Pancreas (tissue), 10 donors: ENCODE measurements at places on chromosomes 13 and 19. TPM values are rescaled to one million over a fixed set of nuclear protein-coding genes. Genes with fewer than 3 reads are reported as not detected.

- H3K4me3 ChIP-seq: no peak overlapping the region
- H3K27me3 ChIP-seq: no peaks in the 10 kb centered on the region
- DNase-seq: no peak
- no peak overlapping the region for H3K27ac ChIP-seq
- H3K4me1 ChIP-seq: no peaks in the 10 kb centered on the region
- H3K36me3 ChIP-seq: no peaks in the 10 kb centered on the region
Measured at GRCh38 chr19:46287585-46287984, 9.3 kb upstream of the HIF3A start.

DNA sequence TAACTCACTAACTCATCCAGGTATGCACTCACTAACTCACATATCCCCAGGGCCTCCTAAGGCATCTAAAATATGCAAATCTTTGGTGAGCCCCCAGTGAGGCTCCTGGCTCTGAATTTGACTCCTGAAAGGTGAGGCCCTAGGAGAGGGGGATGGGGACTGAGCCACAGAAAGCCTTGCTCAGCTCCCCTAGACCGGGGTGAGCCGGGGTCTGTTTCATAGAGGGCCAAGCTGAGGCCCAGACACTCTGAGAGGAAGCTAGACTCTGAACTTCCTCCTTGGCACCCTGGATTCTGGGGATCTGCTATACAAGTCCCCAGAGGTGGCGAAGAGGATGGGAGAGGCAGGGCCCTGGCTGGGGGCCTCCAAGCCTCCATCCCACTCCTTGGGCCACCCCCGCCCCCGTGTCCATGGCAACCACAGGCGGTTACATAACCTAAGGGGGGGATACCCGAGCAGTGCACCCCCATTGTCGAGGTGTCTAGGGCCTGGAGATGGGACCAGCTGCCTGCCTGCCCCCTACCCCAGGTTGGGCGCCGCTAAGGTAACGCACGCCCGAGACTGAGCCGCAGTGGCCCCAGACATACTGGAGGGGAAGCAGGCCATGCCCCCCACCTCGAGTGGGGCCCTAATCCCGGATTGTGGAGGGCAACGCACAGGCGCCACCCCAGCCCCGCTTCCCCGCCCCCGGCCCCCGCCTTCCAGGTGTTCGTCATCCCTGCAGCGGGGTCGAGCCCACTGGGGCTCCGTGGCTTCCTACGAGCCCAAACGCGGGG lies 646 bp downstream of the ABHD8 start:
- H3K4me3 ChIP-seq: peak overlapping the region; percentile 64
- no peaks in the 10 kb centered on the region for H3K36me3 ChIP-seq
- peak overlapping the region; percentile 55 for H3K27ac ChIP-seq
- peaks cover 15% of the 10 kb centered on the region for H3K4me1 ChIP-seq
- peak; percentile 31 for DNase-seq

DNA sequence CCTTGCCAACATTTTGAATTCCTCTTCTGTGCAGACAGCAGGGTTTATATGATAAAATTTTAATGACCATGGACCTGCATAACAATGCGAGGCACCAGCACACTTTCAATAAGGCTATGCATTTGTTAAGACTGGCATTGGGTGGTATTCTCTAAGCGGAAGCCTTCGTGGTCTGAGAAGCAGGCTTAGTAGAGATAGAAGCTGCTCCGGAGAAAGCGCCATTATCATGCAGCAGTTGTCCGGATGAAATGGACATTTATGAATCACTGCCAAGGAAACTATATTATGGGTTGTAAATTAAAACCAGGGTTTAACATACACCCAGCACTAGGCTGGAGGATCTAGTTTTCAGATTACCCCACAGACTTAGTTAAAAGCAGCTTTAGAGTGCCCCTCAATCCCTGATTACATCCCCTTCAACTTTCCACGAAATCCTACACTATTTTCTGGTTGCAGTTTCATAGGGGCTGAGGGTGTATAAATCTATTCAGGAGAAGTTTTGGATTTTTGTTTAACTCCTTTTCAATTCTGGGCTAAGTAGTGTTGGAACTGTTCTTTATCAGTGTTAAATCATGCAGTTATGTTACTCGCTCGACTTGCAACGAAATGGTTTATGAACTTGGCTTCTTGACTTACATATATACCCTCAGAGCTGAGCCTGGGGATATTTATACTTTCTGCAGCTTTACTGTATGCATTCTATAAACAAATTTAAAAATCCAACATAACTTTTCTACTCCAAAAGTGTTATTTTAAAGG lies 193.3 kb downstream of the PCDH9 start:
- no peak for DNase-seq
- no peak overlapping the region for H3K27ac ChIP-seq
- peaks cover 4% of the 10 kb centered on the region for H3K27me3 ChIP-seq
- H3K36me3 ChIP-seq: no peaks in the 10 kb centered on the region

Gene IZUMO2
- not detected for total RNA-seq

Gene CGB1
- total RNA-seq: not detected

DNA sequence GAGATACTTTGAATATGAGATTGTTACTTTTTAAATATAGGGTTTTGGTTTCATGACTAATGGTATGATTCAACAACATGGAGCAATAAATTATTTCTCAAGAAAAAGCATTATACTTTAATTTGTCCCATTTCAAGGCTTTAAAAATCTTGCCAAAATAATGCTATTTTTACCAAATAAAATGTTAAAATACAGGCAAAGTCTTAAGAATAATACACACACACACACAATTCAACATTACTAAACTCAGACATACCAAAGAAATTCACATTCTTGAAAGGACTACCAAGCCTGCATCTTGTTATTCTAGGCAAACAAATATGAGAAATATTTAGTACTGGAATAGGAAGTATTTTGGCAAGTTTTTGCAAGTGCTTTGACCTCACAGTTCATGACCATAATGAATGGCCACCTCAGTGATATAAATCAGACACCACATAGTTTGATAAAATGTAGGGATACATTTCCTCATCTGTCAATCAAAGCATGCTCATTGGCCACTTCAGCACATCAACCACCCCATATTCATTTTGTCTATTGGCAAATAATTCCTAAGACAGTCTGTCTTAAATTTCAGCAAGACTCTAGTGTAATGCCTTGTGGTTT lies 107.2 kb downstream of the NALCN start:
- no peak for DNase-seq
- no peaks in the 10 kb centered on the region for H3K4me1 ChIP-seq
- H3K27me3 ChIP-seq: no peaks in the 10 kb centered on the region
- no peaks in the 10 kb centered on the region for H3K36me3 ChIP-seq
- no peak overlapping the region for H3K4me3 ChIP-seq
- no peak overlapping the region for H3K27ac ChIP-seq

DNA sequence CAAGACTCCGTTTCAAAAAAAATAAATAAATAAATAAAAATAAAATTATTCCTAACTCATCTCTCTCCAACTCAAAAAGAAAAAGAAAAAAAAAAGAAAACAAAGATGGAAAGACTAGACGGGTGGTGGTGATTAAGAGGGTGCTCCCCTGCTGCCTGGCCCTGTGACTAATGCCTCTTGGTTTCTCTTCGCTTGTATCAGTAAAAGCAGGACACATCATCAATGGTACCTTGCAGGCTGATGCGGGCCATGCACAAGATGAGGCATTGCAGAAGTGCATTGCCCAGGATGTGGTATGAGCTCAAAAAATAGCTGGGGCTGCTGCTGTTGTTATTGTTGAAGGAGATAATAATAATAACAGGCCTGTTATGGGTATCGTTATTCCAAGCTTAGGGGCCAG lies 14.6 kb downstream of the ACER1 start:
- no peak for DNase-seq
- no peaks in the 10 kb centered on the region for H3K27me3 ChIP-seq
- no peak overlapping the region for H3K4me3 ChIP-seq
- H3K4me1 ChIP-seq: no peaks in the 10 kb centered on the region
- no peak overlapping the region for H3K27ac ChIP-seq

Gene RETN
- not detected for total RNA-seq

DNA sequence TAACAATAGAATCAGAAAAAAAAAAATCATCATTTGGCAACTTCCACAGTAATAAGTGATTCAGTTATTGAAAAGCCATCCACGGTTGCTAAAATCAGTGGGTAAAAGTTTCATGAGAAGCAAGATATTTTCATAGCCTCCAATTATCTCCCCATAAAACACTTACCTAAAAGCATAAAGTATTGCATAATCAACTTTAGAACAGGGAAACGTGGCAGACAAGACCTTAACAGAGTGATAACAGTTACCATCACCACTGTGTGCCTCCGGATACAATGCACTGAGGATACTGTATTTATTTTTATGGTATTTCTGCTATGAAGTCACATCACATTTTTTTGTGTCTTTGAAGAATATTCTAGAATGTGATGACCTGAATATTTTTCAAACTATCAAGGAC lies 37.0 kb downstream of the ABCC4 start:
- H3K4me3 ChIP-seq: no peak overlapping the region
- no peaks in the 10 kb centered on the region for H3K36me3 ChIP-seq
- H3K27ac ChIP-seq: no peak overlapping the region
- no peaks in the 10 kb centered on the region for H3K4me1 ChIP-seq

Gene MYO16
- total RNA-seq: 0.28 TPM

Gene ZSCAN4
- not detected for total RNA-seq

Gene PLIN3
- 11.0 TPM for total RNA-seq

Gene ZNF557
- 6.6 TPM for total RNA-seq

DNA sequence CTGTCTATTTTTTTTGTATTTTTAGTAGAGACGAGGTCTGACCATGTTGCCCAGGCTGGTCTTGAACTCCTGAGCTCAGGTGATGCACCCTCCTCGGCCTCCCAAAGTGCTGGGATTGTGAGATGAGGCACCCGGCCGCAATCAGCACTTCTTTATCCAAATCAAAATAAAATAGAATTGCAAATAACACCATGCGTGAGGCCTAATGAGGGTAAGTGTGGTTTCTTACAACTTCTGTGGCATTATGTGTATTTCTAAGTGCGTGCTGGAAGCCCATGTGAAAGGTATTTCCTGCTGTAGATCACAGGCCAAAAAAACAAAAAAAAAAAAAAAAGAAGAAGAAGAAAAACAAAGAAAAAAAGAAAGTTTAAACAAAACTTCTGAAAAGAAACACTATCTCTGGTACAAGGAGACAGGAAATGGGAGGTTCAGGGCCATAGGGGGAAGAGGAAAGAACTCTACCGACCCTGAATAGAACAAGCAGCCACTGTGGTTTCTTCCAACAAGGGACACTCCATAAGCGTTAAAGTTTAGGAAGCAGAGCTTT lies 3.0 kb upstream of the GRAMD1A start:
- peaks cover 22% of the 10 kb centered on the region for H3K4me1 ChIP-seq
- H3K27ac ChIP-seq: no peak overlapping the region
- no peaks in the 10 kb centered on the region for H3K27me3 ChIP-seq
- H3K4me3 ChIP-seq: no peak overlapping the region
- H3K36me3 ChIP-seq: no peaks in the 10 kb centered on the region
- no peak for DNase-seq

- no peak overlapping the region for H3K27ac ChIP-seq
- H3K4me3 ChIP-seq: no peak overlapping the region
- no peaks in the 10 kb centered on the region for H3K36me3 ChIP-seq
- no peak for DNase-seq
- H3K4me1 ChIP-seq: no peaks in the 10 kb centered on the region
Measured at GRCh38 chr19:11641244-11641643, 44.0 kb downstream of the ZNF627 start.

DNA sequence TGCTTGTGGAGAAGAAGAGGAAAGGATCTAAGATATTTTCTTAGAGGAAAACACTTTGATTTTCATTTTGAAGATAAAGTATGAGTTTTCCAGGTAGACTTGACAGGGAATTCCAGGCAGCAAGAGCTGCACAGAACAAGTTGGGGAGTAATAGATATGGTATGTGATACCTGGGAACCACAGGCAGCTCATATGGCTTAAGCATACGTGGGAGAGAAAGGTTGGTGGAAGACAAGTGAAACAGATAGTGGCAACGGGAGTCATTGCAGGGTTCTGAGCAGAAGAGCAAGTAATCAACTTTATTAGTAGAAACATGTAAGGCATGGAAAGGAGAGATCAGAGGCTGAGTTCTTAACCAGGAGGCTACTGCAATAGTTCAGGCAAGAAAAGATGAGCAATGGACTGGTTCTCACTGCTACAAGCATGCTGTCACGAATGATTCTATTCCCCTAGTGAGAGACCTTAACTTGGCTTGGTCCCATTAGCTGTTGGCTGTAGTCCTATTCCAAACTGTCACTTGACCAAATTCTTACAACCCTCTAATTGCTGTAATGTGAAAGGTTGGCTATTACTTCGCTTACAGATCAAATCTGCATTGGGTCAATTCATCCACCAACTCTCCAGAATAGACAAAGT lies 217.9 kb downstream of the VWA8 start:
- H3K4me3 ChIP-seq: no peak overlapping the region
- no peaks in the 10 kb centered on the region for H3K36me3 ChIP-seq
- H3K4me1 ChIP-seq: no peaks in the 10 kb centered on the region
- H3K27ac ChIP-seq: no peak overlapping the region

- no peak overlapping the region for H3K27ac ChIP-seq
- DNase-seq: no peak
- H3K4me3 ChIP-seq: no peak overlapping the region
- H3K4me1 ChIP-seq: peaks cover 7% of the 10 kb centered on the region
Measured at GRCh38 chr19:37948362-37948761, 41.4 kb downstream of the SIPA1L3 start.

Gene ZNF587B
- total RNA-seq: 8.4 TPM

DNA sequence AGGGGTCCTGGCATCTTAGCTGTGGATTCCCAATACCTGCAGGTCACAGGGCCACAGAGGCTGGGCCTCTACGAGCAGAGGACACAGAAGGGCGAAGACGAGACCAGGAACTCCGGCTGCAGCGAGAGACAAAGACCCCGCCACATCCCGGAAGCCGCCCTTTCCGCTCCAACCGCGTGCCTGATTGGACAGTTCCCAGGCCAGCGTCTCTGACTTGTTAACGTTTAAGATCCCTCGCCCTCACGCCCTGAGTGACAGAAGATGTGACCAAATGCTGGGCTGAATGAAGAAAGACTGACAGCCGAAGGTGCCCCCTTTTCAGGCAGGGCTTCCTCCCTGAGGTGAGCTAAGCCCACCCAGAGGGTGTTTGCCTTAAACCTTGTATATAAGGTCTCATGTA lies at the start of gene ZNF98:
Gene ZNF98, minus strand, starts transcription at position 136 of the 400 bp plus-strand sequence. Its CDS starts 122 bp downstream, at position 14.
- H3K4me3 ChIP-seq: peak within 1 kb of the TSS; percentile 29
- no peaks in the 10 kb centered on the region for H3K27me3 ChIP-seq
- H3K27ac ChIP-seq: no peak within 1 kb of the TSS

GRCh38 chr13:59566561-59566960 lies 597.2 kb downstream of the DIAPH3 start:
- no peak overlapping the region for H3K4me3 ChIP-seq
- no peaks in the 10 kb centered on the region for H3K4me1 ChIP-seq
- H3K27me3 ChIP-seq: no peaks in the 10 kb centered on the region
- DNase-seq: no peak

Gene CCDC61
- 13.4 TPM for total RNA-seq

- H3K4me1 ChIP-seq: no peaks in the 10 kb centered on the region
- no peaks in the 10 kb centered on the region for H3K36me3 ChIP-seq
- DNase-seq: no peak
- H3K27ac ChIP-seq: no peak overlapping the region
Measured at GRCh38 chr13:73235385-73235784, 176.6 kb downstream of the KLF5 start.

GRCh38 chr13:34751492-34751891 lies 190.6 kb upstream of the NBEA start:
- H3K4me1 ChIP-seq: no peaks in the 10 kb centered on the region
- no peaks in the 10 kb centered on the region for H3K27me3 ChIP-seq
- H3K27ac ChIP-seq: no peak overlapping the region
- no peak for DNase-seq
